ENCODE measurements at places on chromosomes 16 and 17. TPM values are rescaled to one million over a fixed set of nuclear protein-coding genes. Genes with fewer than 3 reads are reported as not detected.

- no peaks in the 10 kb centered on the region for H3K36me3 ChIP-seq
- no peak overlapping the region for H3K27ac ChIP-seq
- H3K4me1 ChIP-seq: peaks cover 10% of the 10 kb centered on the region
- H3K27me3 ChIP-seq: peaks cover 4% of the 10 kb centered on the region
- DNase-seq: no peak
These were observed 4.9 kb downstream of the OR4D1 start for GRCh38 chr17:58153046-58153445.

GRCh38 chr16:1494711-1495110 is 1.6 kb downstream of the TELO2 start:
- H3K4me3 ChIP-seq: peak overlapping the region; percentile 66
- peaks cover 25% of the 10 kb centered on the region for H3K4me1 ChIP-seq
- H3K27ac ChIP-seq: no peak overlapping the region
- no peaks in the 10 kb centered on the region for H3K27me3 ChIP-seq
- no peak for DNase-seq

DNA sequence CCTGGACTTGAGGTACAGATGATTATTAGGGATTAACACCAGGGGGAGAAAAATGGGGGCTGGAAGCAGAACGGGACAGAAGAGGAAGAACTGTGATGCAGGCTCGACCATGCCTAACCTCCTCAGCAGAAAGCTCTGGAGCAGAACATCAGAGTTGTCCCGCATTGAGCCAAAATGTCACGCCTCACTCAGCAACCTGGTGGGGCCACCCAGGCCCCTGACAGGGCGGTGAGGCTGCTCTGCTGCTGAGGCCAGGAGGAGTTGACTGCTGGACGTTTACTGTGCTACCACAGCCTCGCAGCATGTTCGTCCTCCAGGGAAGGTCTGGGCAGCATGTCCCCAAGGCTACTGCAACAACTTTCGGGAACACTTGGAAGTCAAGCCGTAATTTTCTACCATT is 6.5 kb upstream of the ULK2 start:
- DNase-seq: no peak
- no peaks in the 10 kb centered on the region for H3K4me1 ChIP-seq
- no peaks in the 10 kb centered on the region for H3K36me3 ChIP-seq
- no peaks in the 10 kb centered on the region for H3K27me3 ChIP-seq
- no peak overlapping the region for H3K4me3 ChIP-seq

- H3K36me3 ChIP-seq: no peaks in the 10 kb centered on the region
- no peak for DNase-seq
- H3K27ac ChIP-seq: no peak overlapping the region
- no peak overlapping the region for H3K4me3 ChIP-seq
These were observed 1.1 kb downstream of the IRX6 start for GRCh38 chr16:55325080-55325447.

DNA sequence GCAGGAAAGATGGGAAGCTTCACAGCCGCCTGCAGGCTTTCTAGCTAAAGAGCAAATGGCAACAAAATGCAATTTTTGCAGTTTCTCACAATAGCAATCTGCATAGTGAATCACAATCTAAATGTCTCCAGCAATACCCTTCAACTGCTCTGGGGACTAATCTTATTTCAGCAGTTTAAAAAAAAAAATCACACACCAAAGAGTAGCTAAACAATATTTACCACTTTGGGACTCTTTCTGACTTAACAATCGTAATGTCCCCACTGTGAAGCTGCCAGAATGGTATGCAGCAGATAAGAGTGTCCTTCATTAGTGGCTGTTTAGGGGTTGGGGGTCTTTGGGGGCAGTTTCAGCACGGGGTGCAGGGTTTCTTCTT is 9.8 kb downstream of the CPPED1 start:
- no peak overlapping the region for H3K4me3 ChIP-seq
- no peaks in the 10 kb centered on the region for H3K36me3 ChIP-seq
- no peaks in the 10 kb centered on the region for H3K27me3 ChIP-seq
- DNase-seq: no peak
- H3K27ac ChIP-seq: no peak overlapping the region
- peaks cover 6% of the 10 kb centered on the region for H3K4me1 ChIP-seq

DNA sequence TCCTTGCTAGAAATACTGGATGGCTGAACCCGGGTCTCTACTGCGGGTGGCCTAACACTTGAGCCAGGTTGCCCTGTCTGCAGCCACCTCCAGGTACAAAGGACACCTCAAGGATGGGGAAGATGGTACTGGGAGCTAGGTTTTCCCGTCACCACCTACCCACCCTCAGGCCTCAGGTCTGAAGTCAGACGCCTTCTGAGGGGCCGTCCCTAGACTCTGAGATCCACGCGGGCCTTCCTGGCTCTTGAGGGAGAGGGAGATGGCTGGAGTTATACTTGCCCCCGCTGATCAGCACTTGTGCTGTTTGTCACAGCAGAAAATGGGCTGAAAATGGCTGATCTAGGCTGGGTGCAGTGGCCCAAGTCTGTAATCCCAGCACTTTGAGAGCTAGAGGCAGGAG is 10.6 kb downstream of the TRPV3 start:
- H3K4me1 ChIP-seq: no peaks in the 10 kb centered on the region
- no peak overlapping the region for H3K27ac ChIP-seq
- H3K27me3 ChIP-seq: no peaks in the 10 kb centered on the region

DNA sequence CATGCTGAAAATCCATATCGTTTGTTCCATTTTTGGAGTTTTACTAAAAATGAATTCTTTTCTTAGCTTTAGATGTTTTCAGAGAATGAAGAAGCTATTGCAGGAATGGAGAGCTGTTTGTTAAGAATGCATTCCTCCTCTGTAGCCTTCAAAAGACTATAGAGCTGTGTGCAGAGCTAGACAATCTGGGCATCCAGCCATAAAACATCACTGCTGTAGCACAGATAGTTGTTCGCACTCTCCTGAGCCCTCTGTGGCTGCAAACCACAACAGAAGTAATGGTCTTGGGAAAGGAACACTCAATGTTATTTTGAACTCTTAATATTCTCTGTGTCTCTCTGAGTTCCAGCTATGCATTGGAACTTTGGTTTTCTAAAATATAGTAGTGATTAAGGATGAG is 4.9 kb downstream of the TNRC6C start:
- H3K36me3 ChIP-seq: no peaks in the 10 kb centered on the region
- H3K27ac ChIP-seq: no peak overlapping the region
- no peaks in the 10 kb centered on the region for H3K27me3 ChIP-seq
- DNase-seq: no peak
- H3K4me1 ChIP-seq: peaks cover 57% of the 10 kb centered on the region
- no peak overlapping the region for H3K4me3 ChIP-seq

- no peak overlapping the region for H3K27ac ChIP-seq
- no peak for DNase-seq
- no peak overlapping the region for H3K4me3 ChIP-seq
- no peaks in the 10 kb centered on the region for H3K36me3 ChIP-seq
- H3K27me3 ChIP-seq: no peaks in the 10 kb centered on the region
- H3K4me1 ChIP-seq: peaks cover 35% of the 10 kb centered on the region
These were observed 2.8 kb upstream of the PPP1R27 start for GRCh38 chr17:81837641-81838040.

DNA sequence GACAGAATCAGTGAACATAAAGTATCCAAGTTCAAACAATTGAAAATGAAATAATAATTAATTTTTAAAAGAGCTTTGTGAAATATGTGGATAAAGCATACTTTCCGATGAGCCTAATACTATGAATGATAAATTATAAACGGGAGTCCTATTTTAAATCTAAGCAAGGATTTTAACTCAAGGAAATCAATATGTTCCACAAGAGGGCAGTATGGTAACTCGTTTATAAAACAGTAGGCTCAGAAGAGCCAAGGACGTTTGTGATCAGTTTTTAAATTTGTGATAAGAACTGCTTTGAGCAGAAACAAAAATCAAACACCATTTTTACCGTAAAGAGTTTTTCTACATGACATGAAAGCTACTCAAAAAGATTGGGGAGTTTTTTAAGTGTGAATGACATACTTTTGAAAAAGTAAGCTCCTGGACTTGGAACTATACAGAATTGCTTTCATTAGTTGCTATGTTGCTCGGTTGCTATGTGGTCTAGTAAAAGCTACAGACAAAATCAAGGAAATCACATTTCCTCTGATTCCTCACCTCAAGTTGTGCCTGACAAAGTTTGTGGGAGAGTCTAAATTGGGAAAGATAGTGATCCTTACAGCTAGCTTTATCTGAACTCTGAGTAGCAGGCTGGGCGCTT is 11.8 kb upstream of the TEKT1 start:
- no peak for DNase-seq
- no peaks in the 10 kb centered on the region for H3K36me3 ChIP-seq
- H3K27ac ChIP-seq: no peak overlapping the region
- H3K4me3 ChIP-seq: no peak overlapping the region

DNA sequence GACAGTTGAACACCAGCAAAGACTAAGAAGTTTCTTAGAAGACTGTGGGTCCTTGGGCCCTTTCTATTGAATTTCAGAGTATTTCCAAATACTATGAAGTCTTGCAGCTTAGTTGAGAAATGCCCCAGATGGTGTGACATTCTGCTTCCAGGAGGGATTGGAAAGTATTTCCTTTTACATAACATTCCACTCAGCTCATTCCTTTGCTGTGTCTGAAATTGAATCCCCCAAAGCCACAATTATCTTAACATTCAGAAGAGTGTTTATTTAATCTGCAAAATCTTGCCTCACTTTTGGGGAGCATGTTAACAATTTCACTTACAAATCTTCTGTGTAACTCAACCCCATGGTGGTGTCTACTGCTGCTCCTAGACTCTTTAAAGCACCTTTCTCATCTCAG is 307.7 kb downstream of the WWOX start:
- H3K27me3 ChIP-seq: no peaks in the 10 kb centered on the region
- H3K27ac ChIP-seq: no peak overlapping the region
- no peaks in the 10 kb centered on the region for H3K4me1 ChIP-seq
- no peak for DNase-seq

DNA sequence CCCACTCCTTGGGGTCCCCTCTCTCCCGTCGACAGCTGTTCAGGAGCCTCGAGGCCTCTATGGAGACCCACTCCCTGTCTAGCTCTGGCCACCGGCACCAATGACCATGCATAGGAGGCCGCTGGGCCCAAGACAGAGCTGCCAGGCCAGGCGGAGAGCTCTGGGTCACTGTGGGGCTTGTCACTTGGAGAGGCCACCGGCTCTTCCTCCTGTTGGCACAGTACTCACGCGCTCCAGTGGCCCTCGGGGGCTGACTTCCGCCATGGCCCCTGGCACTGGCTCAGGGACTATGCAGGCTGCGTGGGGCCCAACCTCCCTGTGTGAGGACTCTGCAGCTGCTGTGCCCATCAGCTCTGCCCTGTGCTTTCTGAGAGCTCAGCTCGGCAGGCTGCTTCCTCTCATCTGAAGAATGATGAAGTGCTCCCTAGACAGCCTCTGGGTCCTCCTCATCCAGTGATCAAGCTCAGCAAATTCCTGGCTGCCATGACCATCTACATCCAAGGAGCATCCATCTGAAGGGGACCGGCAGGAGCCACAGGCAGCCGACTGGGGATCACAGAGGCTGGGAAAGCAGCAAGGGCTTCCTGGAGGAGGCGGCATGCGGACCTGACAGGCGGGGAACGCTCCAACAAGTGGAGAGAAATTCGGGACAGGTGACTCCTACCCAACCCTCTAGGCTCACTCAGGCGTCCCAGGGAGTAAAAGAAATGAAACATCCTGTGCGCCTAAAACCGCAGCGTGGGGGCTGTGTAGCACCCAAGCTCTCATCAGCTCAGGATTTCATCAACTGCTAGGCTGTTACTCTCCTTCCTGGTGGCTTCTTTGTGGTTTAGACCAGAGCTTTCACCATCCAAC is 16.8 kb downstream of the GALNS start:
- H3K27me3 ChIP-seq: no peaks in the 10 kb centered on the region
- H3K4me3 ChIP-seq: no peak overlapping the region
- no peak overlapping the region for H3K27ac ChIP-seq
- DNase-seq: no peak

- peaks cover 95% of the 10 kb centered on the region for H3K4me1 ChIP-seq
- H3K36me3 ChIP-seq: peaks cover 6% of the 10 kb centered on the region
- DNase-seq: no peak
- peak overlapping the region; percentile 70 for H3K27ac ChIP-seq
These were observed 14.8 kb downstream of the MPRIP start for GRCh38 chr17:17057057-17057551.

TBX21 gene
- 2.9 TPM for total RNA-seq

KCNH4 gene
- total RNA-seq: not detected

UMOD gene
- not detected for total RNA-seq
